ENCODE measurements at places on chromosomes 11 and 22.
A peak's percentile ranks its signal among the peaks of the same experiment; 100 is the strongest.

DNA sequence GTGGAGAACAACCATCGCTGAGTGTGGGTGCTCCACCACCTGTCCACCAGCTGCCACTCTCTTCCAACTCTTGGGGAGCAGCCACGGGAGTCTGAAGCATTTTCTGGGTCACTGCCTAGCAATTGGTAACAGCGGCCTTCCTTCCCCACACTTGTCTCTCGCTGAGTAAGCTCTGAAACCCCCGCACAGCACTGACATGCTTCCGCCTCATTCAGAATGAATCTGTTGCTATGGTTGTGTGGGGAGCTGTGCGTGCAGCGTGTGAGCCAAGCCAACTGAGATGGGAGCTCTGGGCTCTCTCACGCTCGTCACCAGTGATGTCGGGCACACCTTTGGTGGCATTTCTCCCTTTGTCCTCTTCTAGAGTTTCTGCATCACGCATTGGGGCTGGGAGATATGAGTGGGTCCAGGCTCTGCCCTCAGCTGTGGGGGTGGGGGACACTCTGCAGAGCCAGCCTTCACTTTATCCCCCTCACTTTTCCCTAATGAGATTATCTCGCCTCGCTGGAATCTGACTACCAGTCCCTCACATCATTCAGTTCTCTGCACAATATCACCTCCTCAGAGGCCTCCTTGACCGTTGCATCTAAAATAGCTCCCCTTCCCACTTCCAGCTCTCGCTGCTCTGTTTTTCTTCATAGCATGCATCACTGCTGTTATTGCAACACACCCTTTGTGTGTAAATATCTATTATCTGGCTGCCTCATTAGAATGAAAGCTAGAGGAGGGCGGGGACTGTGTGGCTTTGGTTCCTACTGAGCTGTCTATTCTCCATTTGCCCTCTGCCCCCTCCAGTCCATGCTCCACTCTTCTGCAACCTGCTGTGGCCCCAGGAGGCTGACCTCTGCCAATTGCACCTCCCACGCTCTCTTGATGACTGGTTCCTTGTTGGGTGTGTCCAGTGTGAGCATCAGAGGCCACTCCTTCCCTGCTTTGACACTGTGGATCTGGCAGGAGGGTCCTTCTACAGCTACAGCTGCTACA is 569.9 kb upstream of the CADM1 start:
- no peak for DNase-seq

DNA sequence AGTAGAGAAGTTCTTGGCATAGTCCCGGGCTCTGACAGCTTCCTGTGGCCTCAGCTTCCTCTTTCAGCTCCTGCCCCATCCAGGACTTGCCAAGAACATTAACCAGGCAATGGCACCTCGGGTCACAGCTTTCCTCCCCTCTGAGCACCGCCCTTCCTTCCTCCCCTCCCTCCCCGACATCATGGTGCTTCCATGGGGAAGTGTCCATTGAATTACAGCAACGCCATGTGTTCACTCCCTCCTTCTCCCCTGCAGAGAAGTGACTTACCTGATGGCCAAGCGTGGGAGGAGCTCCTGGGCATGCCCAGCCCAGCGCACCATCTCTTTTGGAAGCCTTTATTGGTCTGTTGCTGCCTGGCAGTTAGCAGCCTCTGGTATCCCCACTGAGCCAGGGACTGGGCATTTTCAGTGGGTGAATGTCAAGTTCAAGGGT is 25.8 kb upstream of the DAGLA start:
- DNase-seq, result no peak

GRCh38 chr11:75355051-75355450 is 3.6 kb upstream of the ARRB1 start:
- DNase-seq, result no peak

GRCh38 chr22:32584650-32585049 is 110.0 kb downstream of the FBXO7 start:
- DNase-seq, result peak; percentile 40

DNA sequence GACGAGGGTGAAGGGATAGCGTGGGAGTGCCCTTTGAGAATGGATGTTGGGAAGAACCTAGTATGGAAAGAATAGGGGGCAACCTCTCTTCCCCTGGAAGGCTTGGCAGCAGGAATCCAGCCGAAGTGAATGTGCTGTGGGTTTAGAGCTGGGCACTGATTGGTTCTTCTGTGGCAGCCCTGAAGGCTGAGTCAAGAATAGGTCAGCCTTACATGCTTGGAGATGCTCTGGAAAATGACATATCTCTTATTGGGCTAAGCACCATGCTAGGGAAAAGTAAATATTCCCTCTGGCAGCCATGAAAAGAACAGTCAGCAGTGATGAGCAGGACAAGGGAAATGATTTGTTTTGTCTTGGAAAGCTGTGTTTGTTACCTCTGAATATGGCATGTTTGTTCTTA is 149.5 kb downstream of the COMMD9 start:
- DNase-seq, result no peak

DNA sequence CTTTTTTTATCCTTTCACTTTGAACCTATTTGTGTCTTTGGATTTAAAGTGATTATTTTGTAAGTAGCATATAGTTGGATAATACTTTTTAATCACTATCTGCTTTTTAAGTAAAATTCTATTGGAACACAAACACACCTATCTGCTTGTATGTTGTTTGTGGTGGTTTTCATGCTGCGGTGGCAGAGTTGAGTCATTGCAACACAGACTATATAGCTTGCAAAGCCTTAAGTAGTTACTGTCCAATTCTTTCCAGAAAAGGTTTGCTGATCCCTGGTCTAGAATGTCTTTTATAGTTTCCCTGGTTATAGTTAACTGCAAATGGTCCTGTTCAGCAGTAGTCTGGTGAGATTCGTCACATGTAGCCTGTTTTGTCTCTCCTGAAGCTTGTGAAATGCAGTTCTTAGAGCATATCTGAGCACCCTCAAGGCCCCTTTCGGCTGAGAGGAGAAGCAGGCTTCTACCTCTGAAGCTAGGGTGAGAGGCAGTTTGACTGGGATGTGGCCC is 21.5 kb downstream of the SHANK3 start:
- no peak for DNase-seq

DNA sequence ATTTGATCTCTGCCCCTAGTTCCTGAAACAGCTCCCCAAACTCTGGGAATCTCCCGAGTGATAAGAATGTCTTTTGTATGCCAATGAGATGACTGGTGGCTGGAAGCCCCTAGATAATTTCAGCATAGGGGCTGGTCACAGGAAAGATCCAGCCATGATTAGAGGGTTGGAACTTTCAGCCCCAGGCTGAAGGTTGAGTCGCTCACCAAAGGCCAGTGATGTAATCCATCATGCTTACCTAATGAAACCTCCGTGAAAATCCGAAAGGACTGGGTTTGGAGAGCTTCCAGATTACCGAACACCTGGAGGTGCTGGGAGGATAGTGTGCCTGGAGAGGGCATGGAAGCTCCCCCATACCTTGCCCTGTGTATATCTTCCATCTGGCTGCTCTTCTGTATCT is 26.0 kb downstream of the LRRC32 start:
- no peak for DNase-seq

Data from skeletal muscle cell (primary cell).